Activated CD4-positive, alpha-beta memory T cell treated with anti-CD3 and anti-CD28 coated beads for 36 hours (primary cell): ENCODE measurements at places on chromosomes 3 and 15. TPM values are rescaled to one million over a fixed set of nuclear protein-coding genes. Genes with fewer than 3 reads are reported as not detected.

DNA sequence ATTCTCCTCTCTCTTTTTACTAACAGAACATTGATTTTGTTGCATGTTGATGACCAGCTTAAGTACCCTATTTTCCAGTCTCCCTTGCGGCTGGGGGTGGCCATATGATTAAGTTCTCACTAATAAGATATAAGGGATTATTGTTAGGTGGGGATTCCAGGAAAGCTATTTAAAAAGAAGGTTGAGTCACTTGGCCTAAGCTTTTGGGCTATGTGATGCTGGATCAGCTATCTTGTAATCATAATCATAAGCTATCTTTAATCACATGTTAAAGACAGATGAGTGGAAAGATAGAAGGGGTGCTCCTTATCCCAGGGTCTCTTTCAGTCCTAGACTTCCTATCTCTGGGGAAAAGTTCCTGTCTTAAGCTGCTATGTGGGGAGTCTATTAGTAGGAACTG lies 59.9 kb downstream of the CGNL1 start:
- no peak for DNase-seq

DNA sequence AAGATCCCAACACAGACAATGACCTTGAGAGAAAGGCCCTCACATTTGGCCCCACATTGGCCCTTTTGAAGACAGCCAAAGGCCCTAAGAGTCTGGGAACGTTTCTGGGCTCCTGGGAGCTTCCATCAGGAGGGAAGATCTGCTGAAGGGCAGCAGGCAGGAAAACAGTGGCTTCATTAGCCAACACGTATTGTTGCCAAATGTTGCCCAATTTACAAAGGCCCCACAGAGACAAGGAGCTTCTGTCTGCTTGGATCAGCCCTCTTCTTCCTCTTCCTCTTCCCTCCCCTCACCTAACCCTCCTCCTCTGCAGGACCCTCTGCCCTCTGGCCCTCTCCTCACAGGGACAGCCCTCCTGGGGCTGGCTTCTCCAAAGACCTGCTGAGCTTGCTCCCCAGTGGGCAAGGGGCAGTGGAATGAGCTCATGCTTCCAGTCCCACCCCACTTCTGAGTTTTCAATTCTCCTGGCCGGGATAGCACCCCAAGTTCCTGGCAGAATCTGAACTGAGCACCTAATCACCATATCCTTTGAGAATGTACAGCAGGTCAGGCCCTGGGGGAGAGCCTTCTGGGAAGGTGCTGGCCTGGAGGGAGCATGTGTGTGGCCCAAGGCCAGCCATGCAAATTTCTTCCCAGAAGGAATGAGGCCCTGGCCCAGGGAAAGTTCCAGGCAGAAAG lies 5.1 kb upstream of the LTF start:
- DNase-seq: no peak

GRCh38 chr3:122168044-122168443 lies 15.4 kb upstream of the CASR start:
- DNase-seq: no peak

Gene NPAP1
- not detected for total RNA-seq

Gene ANP32A
- 204 TPM for total RNA-seq

Gene LRRC49
- total RNA-seq: 0.26 TPM

Gene ARHGAP31
- 11.4 TPM for total RNA-seq

DNA sequence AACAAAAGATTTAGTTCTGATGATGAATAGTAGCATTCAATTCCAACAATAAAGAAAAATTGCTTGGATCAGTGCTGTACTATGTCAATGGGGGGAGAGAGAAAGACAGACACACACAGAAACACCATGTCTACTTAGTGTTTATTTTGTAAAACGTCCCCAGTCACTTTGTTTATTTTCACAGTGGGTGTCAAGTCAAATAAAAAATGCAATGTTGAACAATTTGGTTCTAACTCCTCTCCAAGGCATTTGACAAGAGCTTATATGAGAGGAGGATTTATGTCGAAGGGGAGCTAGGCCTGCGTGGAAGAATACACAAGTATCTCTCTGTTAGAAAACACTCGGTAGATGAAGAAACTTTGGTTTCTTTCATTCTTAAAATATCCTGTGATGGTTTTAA lies 201.7 kb upstream of the SLC2A2 start:
- DNase-seq: no peak

DNA sequence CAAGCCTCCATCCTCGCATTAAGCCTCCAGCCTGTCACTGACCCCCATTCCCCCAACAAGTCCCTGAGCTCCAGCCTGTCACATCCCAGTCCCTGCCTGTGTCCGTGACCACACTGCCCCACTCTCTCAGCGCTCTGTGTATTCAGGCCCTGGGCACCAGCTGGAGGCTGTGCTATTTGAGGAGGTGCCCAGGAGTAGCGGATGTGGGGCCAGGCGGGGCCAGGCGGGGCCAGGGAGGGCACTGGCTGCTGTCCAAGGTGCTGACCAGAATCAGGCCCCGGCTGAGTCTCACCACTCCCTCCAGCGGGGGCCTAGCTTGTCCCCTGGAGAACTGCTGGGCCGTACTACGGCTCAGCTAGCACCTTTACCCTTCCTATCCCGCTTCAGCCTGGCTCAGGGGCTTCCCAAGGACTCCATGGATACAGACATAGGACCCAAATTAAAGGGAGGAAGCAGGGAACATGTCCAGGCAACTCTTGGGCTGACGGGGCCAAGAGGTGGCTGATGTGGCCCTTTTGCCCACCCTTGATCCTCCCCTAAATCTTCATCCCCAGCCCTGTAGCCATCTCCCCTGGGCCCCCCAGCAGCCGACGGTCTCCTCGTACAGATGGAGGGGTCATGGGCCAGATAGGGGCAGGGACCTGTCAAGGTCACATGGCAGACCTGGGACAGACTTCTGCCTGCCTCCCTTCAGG lies 1.1 kb downstream of the HHATL start:
- DNase-seq: peak; percentile 75

DNA sequence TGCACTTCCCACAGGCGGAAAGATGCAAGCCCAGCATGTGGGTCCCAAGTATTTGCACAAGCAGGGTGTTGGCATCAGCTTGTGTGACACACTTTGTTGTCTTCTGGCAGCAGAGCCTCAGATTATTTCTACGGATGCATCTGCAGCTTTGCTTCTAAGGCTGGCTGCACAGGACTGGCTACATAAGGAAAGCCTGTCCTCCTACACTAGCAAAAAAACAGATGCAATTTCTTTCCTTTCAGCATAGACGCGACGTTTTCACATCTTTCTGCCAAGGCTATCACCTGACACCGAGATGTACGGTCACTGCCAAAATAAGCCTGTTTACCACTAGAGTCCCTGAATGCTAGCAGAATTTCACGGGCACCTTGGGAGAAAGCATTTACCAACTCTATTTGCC lies 13.5 kb downstream of the MRPS11 start:
- DNase-seq: no peak

DNA sequence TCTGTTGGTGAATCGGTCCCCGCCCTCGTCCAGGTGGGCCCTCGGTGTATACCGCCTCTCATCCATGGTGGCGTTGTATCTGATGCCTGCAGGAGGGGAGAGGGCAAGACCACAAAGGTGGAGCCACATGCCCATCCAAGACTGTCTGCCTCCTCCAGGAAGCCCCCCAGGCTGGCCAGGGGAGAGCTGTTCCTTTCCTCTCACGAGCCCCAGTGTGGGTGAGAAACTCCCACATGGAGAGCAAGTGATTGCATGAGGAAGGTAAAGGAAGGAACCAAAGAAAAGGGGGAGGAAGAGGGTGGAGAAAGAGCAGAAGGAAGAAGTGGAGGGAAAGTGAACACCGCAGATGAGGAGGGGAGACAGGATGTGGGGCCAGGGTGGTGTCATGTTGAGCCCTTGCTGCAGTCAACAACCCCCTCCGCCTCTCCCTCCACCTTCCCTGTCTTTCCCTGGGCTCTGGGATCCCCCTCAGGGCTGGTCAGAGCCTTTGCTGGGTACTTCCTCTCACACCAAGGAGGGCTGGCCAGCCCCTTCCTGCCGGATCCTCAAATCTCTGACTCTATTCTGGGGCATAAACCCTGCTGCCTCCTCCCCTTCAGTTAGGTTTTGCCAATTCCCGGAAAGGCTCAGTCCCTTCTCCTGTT lies 49.3 kb downstream of the FEM1B start:
- DNase-seq: no peak

Gene RHOV
- 0.29 TPM for total RNA-seq

Gene PIGZ
- total RNA-seq: 0.71 TPM

- no peak for DNase-seq
These were observed 62.9 kb upstream of the LRRFIP2 start for GRCh38 chr3:37237252-37237651.

DNA sequence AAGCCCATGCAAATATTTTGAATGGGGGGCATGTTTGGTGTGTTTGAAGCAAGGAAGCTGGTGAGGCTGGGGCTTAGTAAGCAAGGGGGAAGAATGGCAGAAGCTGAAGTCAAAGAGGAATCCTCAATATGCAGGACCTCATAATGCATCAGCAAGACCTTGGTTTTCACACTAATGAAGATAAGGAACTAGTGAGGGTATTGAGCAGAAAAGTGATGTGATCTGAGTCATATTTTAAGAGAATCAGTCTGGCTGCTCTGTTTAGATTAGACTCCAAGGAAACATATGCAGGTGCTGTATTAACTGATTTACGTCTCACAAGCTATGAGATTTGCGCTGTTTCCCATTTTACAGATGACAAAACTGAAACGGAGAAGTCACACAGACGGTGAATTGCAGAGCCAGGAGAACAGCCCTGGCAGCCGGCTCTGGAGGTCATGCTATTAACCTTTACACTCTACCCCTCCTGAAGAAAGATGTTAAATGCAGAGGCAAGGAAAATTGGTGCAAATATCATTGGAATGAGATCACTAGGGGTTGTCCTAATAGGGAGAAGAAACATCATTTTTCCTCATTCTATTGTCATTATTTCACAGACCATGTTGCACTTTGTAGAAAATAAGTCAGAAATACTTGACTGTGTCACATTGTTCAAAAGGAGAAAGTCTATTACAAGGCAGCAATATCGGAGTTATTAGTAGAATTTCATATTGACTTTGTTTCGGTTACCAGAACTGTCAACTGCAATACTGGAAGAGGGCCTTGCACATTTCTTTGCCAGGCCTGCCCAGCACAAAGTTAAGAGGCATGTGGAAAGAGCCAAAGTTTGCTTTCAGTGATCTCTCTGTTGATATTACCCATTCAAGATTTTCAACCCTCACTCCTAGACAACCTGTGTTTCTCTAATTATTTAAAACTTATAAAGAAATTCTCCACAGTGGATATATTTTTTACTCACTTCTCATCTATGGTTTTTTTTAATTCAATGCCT lies 64.9 kb downstream of the COL8A1 start:
- DNase-seq: no peak

- no peak for DNase-seq
These were observed at the start of gene LIPC for GRCh38 chr15:58431221-58432149. LIPC (plus strand) TSS chr15:58431991; CDS start chr15:58432033, 42 bp downstream.

Gene TLR9
- 0.59 TPM for total RNA-seq

DNA sequence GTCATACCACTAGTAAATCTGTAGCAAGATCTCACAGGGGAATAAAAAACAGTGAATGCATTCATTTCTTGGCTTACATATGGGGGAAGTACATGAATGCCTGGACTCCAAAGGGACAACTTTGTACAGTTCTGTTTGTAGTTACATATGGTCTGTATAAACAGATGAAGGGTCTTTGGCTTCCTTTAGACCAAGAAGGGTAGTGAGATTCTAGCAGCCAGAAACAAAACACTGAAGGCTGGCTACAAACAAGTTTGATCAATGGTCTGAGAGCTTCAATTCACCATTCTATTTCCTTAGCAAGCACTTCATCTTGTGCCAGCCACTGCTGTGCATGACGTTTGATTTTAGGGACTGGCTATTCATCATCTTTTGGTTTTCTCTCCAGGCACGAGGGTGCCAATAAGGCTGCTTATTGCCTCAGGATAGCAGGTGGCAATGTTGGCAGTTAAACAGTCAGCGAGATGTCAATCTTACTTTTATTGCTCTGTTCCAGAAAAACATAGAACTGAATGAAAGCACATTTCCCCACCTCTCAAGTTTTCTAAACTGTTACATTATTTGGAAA lies 313.7 kb upstream of the COL8A1 start:
- no peak for DNase-seq

GRCh38 chr15:87631093-87631492 lies 625.4 kb downstream of the NTRK3 start:
- DNase-seq: no peak

DNA sequence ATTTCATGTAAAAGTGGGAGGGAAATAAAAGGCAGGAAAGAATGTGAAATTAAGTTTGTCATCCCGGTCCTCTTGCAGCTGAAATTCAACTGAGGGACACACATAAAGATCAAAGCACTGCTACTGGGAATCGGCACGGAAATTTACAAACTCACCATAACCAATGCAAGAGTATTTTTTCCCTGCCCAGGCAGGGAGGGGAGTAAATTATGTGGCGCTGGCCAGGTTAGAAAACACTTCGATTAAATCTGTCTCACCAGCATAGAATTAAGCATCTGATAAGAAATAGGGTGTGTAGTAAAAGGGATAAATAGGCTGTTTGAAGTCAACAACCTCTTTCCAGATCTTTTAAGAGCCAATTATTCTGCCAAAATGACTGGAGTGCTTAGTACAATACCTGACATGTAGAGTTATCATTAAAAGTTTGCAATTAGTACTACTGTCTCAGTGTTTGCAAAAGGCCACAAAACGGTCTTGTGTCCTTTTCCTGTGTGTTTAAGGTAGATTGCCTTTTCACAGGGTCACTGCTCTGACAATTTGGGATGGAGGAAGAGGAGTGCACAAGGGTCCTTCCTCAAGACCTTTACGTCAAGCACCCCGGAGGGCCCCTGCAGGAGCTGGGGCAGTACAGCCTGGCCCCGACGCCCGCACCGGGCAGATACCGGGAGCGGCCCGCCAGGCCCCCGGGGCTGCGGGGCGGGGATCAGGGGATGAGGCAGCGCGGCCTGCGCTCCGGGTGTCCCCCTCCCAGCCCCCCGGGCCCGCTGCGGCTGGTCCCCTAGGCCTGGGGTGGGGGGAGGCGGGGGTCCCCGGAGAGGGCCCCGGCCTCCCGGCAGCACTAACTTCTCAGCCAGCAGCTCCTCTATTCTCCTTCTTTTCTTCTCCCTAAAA lies 651 bp downstream of the UBA3 start:
- peak; percentile 25 for DNase-seq

DNA sequence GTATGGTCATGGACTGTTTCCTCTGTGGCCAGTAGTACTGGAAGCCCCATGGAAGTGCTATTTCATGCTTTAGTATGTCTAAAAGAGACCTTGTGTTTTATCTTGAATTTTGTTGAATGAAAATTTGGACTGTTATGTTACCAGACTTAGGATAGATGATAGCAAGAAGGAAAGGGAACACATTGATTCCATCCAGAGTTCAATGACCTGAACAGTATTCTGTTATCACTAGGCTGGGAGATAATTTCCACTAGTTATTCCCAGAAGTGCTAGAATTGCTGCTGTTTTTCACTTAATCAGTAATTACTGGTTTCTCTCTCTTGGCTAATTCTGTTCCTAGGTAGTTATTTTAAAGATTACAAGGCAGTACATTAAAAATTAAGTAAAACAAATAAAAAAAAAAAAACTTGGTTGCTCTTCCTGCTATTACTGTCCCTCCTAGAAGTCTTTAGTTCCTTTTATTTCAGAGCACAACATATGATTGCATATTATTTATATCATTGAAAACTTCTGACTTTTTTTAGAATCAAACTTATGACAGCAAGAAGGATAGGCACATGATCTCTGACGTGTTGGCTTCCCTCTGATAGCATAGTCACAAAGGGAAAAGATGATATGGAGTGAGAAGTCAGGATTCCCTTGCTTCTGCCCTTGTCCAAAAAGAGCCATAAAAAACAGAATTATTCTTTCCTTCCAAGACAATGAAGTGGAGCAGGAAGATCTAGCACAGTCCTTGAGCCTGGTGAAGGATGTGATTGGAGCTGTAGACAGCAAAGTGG lies 72.2 kb downstream of the KLHL25 start:
- DNase-seq: no peak

GRCh38 chr3:2937592-2937991 lies 172.6 kb downstream of the IL5RA start:
- no peak for DNase-seq

GRCh38 chr15:57037548-57037947 lies 119.1 kb downstream of the TCF12 start:
- no peak for DNase-seq
